ENCODE measurements at places on chromosomes 16 and 17.

DNA sequence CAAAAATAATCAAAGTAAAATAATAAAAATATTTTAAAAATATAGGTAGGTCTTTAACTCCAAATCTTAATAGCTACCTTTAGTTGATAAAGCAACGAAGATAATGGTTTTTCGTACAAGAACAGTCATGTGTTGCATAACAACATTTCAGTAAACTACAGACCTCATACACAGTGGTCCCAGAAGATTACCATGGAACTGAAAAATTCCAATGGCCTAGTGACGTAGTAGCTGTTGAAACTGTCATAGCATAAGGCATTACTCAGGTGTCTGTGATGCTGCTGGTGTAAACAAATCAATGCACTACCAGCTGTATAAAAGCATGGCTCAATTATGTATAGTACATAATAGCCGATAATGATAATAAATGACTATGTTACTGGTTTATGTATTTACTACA, 43.9 kb downstream of the CREBBP start:
- DNase-seq, result no peak

- no peak for DNase-seq
Measured at GRCh38 chr17:76246080-76247066, 6.1 kb upstream of the RNF157 start.

DNA sequence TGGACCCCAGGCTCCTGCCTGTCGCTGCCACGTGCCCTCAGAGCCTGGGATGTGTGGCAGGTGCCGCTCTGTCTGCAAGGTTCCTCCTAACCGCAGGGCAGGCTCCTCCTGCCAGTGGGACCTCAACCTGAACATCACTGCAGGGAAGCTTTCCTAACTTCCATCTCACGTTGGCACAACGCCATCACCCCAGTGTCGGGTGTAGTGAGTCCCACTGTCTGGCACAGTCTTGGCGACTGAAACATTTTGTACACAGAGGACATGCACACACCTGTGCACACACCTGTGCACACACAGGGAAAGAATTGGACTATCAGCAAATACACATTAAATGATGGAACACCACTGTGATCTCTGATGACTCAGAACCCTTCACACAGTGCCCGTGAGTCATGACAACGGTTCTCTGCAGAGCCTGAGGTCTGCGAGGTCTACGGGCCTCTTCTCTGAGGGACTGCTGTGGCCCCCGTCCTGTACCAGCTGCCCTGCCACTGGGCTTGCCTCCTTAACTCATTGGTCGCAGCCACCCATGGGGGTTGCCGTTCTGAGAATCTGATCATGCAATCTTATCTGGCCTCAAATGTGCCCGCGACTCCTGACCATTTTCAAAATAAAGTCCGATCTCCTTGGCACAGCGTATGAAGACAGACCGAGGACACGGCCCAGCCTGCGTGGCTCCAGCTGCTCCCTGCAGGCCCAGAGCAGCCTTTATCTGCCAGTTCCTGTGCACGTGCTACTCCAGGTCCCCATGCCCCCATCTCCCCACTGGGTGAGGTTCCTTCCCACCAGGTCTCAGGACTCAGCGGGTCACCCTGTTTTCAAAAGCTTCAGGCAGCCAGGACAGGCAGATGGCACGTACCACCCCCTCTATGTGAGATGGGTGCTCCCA, 7.6 kb downstream of the CCDC57 start:
- DNase-seq, result no peak

DNA sequence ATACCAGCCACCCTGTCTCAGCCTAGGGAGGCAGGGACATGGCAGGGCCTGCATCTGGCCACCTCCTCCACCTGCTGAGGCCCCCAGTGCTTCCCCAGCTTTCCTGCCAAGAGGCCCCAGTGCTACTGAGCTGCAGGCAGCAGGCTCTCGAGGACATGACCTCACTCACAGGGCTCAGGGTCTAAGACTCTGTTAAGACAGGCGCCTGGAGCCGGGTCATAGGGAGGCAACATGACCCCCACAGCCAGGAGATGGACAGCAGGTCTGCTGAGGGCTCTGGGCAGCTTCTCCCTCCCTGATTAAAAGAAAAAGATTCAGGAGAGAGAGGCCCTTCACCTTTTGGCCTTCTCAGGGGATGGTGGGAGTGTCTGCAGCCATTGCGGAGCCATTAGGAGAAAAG, 23.2 kb upstream of the FASN start:
- DNase-seq, result no peak

- DNase-seq, result no peak
Measured at GRCh38 chr16:4114257-4115208, 1.7 kb downstream of the ADCY9 start.

DNA sequence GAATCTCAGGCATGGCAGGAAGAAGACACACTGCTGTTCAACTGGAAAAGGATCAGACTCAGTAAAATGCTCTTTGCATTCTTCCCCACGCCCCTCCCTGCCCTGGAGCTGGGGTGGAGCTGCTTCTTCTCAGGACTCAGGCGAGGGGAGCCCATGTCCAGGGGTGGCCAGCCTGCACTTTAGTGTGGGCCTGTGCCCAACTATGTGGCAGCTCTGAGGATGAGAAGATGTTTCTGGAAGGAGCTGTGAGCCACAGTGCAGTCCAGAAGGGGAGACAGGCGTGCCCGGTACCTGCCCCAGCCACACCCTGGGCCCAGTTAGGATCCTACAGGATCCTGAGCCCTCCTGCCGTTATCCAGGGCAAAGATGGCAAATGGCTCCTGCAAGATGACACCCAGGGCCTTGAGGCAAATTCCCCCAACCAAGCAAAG, 120.3 kb downstream of the ANKRD11 start:
- no peak for DNase-seq

DNA sequence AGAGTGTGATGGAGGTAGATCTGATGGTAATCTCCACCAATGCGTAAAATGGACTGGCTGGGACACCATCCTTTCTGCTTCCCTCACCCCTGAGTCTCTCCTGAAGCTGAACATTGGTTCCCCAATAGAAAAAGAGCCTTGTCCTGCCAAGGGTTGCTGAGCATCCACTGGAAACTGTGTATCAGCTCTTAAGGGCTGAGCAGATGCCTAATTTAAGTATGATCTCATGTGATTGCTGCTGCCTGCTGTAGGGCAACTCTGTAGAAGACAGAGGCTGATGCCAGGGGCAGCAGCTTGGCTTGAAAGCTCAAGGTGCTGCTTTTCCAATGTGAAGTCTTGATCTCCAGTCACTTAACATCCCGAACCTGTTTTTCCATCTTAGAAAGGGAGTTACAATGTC, 310.3 kb upstream of the CCL2 start:
- DNase-seq, result no peak

DNA sequence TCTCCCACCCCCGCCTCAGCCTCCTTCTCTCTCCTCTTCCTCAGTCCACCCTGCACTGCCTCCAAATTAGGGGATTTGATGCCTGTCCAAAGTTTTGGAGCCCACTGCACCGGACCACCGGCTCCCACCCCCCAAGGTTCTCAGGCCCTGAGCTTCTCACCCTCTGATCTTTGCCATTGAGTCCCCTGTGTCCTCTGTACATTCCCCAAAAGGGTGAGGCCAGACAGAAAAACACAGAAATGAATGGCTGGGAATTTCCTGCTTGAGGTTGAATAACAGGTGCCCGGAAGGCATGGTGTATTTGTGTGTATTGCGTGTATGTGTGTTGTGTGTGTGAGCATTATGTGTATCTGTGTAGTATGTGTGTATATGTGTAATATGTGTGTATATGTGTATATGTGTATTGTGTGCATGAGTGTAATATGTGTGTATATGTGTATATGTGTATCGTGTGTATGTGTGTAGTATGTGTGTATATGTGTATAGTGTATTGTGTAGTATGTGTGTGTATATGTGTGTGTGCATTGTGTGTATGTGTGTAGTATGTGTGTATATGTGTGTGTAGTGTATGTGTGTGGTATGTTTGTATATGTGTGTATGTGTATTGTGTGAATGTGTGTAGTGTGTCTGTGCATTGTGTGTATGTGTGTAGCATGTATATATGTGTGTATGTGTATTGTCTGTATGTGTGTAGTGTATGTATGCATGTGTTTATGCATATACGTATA, 16.0 kb upstream of the CCL17 start:
- no peak for DNase-seq

DNA sequence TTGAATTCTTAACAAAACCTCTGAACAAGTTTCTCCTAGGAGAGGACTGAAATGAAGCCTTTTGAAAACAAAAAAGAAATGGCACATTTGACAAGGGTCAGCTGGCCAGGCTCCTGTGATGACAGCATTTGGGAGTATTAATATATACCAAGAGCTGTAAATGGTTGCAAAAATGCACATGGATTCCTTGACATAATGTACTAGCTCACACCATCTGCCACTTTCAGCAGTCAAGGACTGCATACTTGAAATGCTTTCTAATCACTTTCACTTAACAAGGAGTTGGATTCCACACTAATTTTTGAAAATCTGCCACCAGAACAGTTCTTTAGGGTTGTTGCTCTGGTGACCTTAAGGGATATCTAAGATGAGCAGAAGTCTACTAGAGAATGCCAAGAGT, 236.7 kb upstream of the TOX3 start:
- DNase-seq, result no peak

- no peak for DNase-seq
Measured at GRCh38 chr16:775236-775796, 12.9 kb downstream of the RPUSD1 start.

- no peak for DNase-seq
Measured at GRCh38 chr17:45820052-45820780, 24.5 kb upstream of the SPPL2C start.

GRCh38 chr16:66687906-66688625, 8.5 kb downstream of the CMTM4 start:
- no peak for DNase-seq

GRCh38 chr16:6708576-6709215, 623.9 kb upstream of the RBFOX1 start:
- DNase-seq, result no peak

GRCh38 chr16:86881118-86881510, 302.8 kb downstream of the FOXL1 start:
- no peak for DNase-seq

DNA sequence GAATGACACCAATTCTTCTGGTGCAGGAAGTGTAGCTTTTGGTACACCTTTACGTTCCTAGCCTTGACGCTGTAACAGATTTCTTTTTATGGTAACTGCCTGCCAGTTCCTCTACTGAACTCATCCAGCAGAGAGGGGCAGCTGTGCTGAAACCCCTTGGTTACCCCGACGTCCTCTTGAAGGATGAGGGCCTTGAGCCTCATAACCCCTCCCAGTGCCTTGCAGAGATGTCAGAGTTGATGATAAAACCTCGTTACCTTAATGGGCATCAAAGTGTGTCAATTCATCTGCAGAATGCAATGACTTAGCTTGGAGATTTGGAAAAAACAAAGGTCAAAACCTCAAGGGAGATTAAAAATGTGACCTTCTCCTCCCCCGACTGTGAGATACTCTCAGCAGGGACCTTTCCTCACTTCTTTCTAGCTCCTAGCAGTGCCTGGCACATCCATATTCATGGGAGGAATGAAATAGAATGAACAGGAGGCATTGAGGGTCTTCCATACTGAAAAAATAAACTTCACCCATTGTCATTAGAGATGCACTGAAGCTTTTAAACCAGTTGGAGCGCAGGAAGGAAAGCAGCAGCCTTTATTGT, 69.2 kb downstream of the SDR42E1 start:
- no peak for DNase-seq

- DNase-seq, result no peak
Measured at GRCh38 chr16:30659507-30660423, 1.5 kb downstream of the FBRS start.

DNA sequence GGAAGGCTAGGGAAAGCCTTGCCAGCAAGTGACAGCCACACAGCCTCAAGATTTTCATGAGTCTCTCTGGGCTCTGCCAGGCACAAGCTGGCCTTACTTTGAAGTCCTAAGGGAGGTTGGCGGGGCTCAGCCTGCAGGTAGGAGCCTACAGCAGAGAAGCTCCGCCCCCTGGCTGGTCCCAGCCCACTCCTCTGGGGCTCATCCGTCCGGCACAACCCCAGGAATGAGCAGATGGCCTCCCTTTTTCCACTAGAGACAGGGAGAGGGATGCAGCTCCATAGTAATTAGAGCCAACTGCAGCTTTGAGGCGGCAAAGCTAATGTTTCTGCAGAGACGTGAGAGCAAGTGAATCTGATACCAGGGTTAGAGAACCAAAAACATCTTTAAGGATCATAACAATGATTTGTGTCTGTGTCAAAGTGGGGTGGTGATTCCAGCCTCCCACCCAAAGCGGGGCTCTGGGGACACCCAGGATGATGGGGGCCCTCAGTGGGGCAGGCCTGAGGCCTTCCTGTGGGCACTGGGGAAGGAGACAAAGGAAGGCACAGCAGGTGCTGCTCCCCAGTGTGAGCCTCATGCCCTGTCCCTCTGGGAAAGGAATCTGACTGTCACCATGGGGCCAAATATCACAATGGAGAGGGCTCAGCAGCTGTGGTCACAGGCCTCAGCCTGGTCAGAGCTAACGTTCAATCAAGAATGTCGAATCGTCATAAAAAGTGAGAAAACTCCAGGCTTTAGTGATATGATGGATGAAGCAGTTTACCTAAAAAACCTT, 61.5 kb downstream of the RBFOX3 start:
- DNase-seq, result no peak

GRCh38 chr17:2040942-2041560, 771 bp upstream of the OVCA2 start:
- DNase-seq, result no peak

DNA sequence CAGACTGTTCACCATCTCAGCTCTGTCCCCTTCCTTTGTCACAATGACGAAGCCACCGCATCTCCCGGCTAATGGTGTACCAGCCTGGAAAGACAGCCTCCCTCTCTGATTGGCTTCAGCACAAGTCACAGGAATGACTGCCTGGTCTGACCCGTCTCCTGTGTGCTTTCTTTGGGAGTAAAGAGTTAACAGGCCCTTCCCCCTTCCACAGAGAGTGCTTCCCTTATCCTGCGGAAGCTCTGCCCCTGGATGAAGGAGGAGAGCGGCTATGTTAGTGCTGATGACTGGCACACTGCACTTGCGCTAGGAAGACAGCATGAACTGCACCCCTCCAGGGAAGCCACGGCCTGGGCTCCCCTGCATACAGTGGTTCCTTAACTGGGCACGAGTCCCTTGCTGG, 11.3 kb downstream of the USB1 start:
- DNase-seq, result no peak

- DNase-seq, result no peak
Measured at GRCh38 chr16:78390508-78391324, 291.3 kb downstream of the WWOX start.

GRCh38 chr16:15947983-15948509, 1.4 kb upstream of the ABCC1 start:
- no peak for DNase-seq

Data from activated naive CD8-positive, alpha-beta T cell treated with anti-CD3 and anti-CD28 coated beads, Interleukin-2, amount 50 U/mL, for 16 hours (primary cell).